Thymus (tissue), 14 donors: ENCODE measurements at places on chromosomes 11 and 22. TPM values are rescaled to one million over a fixed set of nuclear protein-coding genes. Genes with fewer than 3 reads are reported as not detected.

GRCh38 chr11:32962016-32962415 is 53.7 kb upstream of the DEPDC7 start:
- DNase-seq, result no peak

- no peak for DNase-seq
Measured at GRCh38 chr22:44479662-44480061, 18.4 kb downstream of the RTL6 start.

DNA sequence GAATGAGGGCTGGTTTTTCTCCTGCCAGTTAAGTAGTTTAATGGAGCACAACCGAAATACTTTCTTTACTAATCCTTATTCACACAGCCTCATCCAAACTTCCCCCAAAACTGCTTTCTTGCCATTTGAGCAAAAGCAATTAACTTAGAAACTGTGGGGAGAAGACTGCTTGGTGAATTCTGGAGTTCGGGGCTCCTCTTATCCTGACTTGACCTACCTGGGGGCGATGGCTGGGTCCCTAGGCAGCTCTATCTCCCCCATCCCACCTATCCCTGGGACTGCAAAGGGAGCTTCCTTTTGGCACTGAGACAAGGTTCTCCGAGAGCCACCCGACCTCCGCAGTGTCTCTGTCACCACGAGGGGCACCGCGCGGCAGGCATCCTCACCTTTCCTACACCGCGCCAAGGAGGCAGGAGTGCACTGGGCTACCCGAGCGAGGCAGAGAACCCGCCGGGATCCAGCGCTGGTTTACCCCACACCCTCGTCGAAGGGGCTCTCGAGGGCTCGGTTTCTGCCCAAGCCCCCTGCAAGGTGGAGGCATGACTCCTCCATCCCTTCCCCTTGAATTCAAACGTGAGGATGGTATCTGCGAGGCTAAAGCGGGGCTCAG is 759 bp downstream of the DESI1 start:
- peak; percentile 41 for DNase-seq

DNA sequence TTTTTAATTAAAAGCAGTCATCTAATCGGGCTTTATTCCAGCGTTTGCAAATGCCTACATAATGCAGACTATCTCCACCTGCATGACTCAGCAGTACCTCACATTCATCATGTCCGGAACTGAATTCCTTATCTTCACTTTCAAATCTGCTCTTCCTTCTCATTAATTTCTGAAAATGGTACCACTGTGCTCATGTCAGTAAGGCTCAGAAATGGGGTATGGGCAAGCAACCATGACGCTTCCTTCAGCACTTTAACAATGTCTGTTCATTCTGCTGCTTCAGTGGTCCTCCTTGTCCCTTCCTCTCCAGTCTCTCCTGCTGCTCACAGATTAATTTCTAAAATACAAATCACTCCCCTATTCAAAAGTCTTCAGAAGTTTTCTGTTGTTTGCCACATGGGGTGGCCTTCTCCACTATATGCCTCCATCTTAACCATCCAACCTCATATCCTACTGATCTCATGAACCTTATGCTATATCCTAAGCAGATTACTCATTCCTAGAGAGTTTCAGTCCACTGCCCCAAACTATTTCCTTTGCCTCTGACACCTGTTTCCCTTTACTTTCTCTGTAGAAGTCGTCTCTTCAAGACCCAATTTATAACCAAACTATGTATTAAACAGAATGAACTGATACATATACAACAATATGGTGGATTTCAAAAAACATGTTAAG is 7.0 kb downstream of the GTF2H1 start:
- DNase-seq, result no peak

- no peak for DNase-seq
Measured at GRCh38 chr11:19872512-19873145, 160.0 kb downstream of the NAV2 start.

MS4A6E gene
- 0.57 TPM for total RNA-seq

OR2AG1 gene
- not detected for total RNA-seq

SULT4A1 gene
- 0.09 TPM for total RNA-seq

DNA sequence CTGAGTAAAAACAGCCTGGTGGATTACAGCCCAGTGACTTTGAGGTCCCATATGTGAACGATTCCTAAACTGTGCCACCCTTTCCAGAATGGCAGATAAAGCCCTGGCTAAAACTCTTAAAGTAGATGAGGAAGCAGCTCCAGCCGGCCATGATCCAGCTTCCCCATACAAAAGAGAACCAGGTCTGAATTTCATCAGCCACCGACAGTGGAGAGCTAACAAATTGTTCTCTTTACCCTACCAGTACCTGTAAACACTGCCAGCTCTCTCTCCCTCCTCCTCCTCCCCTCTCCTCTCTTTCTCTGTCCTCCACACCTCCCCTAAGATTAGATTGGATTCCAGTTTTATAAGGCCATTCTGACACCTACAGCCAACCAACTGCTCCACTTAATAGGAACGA is 176.9 kb downstream of the DSCAML1 start:
- DNase-seq, result no peak
